ENCODE measurements at places on chromosomes 3 and 15.
A peak's percentile ranks its signal among the peaks of the same experiment; 100 is the strongest.

GRCh38 chr15:68385671-68386586, 46.0 kb downstream of the ITGA11 start:
- no peak for DNase-seq

- DNase-seq = no peak
Observed at GRCh38 chr15:69914960-69915359, 182.8 kb downstream of the TLE3 start.

- DNase-seq = no peak
Observed at GRCh38 chr3:161355508-161355907, 15.8 kb downstream of the SPTSSB start.

- DNase-seq = no peak
Observed at GRCh38 chr3:64743156-64743886, 55.5 kb upstream of the ADAMTS9 start.

- DNase-seq = no peak
Observed at GRCh38 chr3:140574375-140574774, 103.5 kb upstream of the TRIM42 start.

- peak; percentile 13 for DNase-seq
Observed at GRCh38 chr3:123449102-123449996, 459 bp upstream of the ADCY5 start.

DNA sequence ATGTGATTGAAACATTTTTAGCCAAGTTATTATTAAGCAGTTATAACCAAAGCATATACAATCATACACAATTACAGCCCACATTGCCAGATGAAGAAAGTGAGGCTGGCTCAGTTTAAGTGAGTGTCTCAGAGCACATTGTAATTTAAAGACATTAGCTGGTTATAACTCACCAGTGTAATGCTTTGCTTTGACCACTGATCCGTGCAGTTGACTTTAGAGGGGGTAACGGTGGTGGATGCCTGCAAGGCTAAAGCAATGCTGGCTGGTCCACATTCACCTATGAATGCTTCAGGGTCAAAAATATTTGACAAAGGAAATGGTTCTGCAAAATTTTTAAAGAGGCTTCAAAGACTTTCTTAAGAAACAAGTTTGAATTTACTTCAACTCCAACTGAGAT, 1.2 kb downstream of the C3orf85 start:
- DNase-seq = no peak

DNA sequence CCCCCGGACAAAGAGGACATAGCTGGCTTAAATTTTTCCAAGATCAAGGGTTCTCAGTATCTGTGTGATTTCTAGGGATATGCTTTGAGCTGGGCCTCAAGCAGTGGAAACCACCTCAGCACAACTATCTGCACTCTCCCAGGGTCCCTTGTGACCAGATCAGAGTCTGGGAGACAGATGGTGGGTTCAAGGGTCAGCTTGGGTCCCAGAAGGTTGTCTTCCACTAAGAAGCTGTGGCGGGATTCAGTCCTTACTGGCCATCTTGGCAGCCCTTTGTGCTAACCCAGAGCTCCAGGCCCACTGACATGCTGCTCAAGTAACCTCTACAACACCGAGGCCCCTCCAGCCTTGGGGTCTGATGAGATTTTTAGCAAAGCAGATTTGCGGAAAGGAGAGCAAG, 2.7 kb downstream of the INSYN1 start:
- no peak for DNase-seq

GRCh38 chr3:49727924-49728361, 4.2 kb upstream of the GMPPB start:
- no peak for DNase-seq

GRCh38 chr15:45105586-45105985, 8.4 kb downstream of the DUOX2 start:
- no peak for DNase-seq
